ENCODE measurements at places on chromosomes 6 and 20.

DNA sequence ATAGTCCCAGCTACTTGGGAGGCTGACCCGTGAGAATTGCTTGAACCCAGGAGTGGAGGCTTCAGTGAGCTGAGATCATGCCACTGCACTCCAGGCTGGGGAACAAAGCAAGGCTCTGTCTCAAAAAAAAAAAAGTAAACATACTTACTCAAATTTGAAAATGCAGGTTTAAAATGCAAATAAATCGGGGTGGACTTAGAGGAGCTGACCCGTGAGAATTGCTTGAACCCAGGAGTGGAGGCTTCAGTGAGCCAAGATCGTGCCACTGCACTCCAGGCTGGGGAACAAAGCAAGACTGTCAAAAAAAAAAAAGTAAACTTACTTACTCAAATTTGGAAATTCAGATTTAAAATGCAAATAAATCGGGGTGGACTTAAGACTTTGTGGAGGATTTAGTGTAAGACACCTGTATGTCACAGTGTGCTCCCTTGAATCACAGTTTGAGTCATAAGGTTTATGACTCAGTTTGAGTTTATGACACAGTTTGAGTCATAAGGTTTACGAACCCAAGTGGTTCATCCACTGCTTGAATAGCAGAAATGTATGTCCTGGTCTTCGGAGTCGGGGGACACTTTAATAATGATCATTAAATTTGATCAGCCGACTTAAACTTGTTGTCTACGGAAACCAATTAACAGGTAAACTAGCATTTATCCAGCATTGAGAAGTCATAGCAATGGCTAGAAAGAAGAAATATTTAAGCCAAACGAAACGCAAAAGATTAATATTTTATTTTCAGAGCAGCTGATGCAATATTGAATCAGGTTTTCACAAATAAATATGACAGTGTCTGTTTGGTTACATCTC is 6.8 kb upstream of the MRPS10 start:
- DNase-seq: no peak

DNA sequence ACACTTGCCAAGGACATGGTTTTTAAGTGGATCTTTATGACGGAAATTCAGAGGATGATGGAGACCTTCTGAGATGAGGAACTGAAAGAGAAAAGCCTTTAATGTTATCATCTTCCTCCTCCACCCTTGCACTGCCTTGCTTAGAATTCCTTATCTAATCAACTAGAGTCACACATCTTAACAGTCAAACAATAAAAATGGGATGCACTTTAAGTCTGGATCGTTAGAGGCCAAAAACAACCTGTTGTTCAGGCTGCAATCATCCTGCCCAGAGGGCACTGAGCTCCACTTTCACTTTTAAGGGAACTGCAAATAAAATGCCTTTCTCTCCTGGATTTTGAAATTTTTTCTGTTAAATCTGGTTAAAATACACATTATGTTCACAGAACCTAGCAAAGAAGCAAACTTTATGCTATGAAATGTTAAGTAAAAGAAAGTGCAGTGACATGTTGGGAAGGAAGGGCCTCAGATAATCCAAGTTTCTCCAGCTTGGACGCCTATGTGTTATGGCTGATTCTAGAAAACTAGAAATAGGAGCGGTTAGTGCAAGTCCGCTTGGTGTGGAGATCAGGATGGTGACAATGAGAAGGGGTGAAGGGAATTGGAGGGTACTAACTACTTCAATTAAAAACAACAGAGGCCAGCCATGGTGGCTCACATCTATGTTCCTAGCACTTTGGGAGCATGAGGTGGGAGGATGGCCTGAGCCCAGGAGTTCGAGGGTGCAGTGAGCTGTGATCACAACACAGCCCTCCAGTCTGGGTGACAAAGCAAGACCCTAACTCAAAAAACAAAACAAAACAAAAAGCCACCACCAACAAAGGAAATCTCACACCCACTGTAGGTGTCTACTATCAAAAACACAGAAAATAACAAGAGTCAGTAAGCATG is 66.4 kb upstream of the KIF13A start:
- DNase-seq: no peak

- DNase-seq: no peak
Observed at GRCh38 chr20:13118676-13119075, 102.4 kb upstream of the ISM1 start.

DNA sequence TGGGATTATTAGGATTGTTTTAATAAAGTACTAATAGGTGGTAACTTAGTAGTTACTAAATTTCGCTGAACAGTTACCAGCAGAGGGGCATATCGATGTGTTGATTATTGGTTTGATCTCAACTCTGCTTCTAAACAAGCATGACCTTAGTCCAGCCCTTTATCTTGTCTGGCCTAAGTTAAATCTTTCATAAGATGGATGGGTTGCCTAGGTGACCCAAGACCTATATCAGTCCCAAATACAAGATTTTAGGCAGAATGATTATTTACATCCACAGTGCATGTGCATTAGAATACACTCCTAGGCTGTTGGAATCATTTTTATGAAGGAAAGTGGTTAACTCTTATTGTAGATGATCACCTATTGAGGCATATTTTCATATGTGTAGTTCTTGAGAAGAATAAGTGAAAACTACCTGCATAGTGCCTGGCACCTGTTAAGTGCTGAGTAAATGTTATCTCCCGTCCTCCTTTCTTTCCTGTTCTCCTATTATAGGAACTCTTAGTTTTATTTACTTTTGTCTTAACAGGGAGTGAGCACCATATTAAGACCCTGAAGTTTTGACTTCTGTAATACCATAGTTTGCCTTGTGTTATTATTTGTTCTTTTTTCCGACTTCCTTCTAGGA is 1.1 kb downstream of the HSF2 start:
- no peak for DNase-seq

GRCh38 chr20:63810730-63811490 is 20.2 kb downstream of the ZBTB46 start:
- DNase-seq: no peak

- DNase-seq: no peak
Observed at GRCh38 chr6:160430203-160430602, 82.0 kb downstream of the SLC22A3 start.

DNA sequence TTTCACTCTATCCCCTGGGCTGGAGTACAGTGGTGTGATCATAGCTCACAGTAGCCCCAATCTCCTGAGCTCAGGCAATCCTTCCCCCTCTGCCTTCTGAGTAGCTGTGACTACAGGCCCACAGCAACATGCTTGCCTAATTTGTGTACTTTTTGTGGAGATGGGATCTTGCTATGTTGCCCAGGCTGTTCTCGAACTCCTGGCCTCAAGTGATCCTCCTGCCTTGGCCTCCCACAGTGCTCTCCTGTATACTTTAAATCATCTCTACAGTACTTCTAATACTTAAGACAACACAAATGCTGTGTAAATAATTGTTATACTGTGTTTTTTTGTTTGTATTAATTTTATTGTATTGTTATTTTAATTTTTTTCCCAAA is 39.7 kb upstream of the FAM50B start:
- DNase-seq: no peak

DNA sequence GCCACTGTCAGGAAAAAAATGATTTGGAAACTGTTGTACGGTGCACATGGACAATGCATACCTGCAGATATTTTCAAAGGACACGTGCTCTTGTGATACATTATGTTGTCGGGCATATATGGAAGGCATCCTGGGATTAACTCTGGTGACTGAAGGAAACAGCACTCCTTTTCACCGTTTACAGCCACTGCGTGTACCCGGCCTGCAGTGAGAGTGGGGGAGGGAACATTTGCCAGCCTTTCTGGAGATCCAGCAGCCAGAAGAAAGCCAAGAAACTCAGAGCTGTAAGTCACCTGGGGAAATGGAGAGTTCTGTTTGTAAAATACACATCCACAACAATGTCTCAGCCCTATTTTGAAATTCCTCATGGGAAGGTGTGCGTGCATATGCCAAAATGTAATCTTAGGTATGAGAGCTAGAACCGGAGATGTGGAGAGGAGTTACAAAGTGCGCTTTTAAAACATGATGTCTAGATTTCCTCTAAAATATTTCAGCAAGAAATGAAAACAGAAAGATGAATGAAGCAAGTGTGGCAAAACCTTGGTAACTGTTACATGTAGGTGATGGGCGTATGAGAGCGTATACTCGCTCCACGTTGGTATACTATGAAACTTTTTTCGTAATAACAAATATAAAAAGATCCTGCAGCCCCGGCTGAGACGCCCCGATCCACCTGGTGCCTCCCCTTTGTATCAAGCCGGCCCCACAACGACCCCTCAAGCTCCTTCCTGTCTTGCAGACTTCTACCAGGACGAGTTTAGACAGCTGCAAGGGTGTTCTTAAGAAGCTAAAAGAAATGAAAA is 8.6 kb upstream of the FOXF2 start:
- no peak for DNase-seq

GRCh38 chr6:137170266-137171052 is 3.0 kb downstream of the IL22RA2 start:
- DNase-seq: no peak

- DNase-seq: no peak
Observed at GRCh38 chr6:120894077-120894476, 440.2 kb downstream of the TBC1D32 start.

DNA sequence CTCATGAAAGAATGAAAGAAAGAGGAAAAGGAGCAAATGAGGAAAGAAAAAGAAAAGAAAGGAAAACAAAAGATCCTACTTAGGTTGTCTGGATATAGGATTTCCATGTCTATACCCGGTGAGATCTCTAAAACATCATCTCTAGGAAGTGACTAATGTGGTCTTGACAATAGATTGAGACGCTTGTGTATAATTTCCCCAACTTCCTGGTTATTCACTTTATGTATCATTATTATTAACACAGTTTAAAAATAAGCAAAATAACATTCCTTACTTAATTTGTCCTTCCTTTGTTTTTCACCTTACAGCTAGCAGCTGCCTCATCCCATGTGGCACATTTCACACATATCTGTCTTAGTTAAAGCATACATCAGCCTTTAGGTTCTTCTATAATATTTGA is 27.0 kb downstream of the LAMA4 start:
- no peak for DNase-seq

DNA sequence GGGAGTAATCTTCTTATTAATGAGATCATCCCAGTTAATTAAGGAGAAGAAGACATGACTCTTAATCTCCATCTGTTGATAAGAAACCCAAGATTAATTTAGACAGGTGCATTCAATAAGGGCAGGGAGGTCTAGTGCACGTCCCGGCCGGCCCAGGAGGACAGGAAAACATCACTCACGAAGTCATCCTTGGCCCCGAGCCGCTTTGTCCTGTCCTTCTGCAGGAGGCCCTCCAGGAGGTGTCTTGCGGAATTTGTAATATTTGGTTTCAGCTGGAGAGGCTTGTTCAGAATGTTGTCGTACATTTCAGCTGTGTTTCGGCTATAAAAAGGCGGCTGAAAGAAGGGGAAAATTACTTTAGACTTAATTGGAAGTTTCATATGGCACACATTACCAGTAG is 118.4 kb upstream of the SLC2A12 start:
- no peak for DNase-seq

DNA sequence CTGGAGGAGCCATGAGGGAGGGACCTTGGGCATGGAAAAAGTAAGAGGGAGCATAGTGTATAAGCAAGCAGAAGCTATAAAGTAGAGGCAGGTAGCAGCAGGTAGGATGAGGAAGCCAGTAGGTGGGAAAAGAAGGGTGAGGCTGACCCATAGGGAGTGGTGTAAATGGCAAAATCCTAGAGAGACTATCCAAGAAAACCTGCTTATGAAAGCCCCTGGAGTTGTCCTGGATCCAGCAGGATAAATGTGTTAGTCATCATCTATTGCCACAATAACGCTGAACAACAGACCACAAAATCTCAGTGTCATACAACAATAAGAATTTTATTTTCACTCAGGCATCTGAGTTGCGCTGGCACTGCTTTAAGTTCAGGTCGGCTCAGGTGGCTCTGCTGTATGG is 30.2 kb downstream of the CHD6 start:
- DNase-seq: no peak

- DNase-seq: no peak
Observed at GRCh38 chr20:5584678-5585077, 165.5 kb upstream of the SHLD1 start.

GRCh38 chr6:95117236-95117635 is 460.1 kb upstream of the MANEA start:
- DNase-seq: no peak

DNA sequence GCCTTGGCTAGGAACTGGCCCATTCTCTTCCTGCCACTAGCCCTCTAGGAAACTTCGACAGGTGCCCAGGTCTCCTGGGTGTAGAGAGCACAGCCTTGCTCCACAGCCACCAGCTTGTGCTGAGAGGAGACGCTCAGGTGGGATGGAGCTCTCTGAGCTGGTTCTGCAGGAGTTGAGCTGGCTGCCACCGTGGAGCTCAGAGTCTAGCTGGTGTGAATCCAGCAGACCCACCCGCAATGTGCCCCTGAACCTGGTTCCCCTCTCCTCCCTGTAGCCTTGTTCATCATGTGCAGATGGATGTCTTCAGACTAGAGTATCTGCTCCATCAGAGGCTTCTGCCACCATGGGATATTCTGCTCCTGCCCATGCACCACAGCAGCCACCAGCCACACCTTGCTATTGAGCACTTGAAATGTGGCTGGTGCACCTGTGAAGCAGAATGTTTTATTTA is 222.5 kb downstream of the SYNDIG1 start:
- DNase-seq: no peak

DNA sequence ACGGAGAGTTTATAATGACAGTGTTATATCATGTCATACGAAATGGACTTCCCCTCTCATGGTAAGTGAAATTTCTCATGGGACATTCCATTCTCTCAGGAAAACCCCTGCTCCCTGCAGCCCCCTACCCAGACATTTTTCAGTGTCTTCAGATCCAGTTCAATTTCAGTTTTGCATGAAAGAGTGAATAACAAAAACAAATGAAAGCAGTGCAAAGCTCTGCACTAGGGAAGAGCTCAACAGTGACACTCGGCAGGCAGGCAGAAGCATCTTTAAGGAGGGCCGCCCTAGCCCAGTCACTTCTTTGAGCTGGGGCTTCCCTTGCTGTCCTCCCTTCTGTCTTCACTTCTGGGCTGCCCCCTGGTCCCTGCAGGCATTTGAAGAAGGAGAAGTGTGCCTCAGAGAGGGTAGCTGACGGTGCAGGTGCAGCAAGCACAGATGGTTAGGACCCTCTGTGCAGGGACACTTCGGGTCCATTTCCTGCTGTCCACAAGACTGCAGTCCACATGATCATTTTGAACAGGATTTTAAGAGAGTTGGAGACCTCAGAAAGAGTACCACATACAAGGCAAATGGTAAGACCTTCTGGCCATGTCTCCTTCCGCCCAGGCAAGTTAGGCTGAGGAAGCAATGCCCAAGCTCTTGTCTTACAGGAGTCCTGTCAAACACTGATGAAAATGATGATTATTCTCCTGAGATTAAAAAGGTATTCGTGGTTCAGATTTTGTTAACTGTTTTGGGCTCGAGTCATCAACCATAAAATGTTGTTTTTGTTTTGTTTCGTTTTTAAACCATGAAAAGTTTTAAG is 5.4 kb upstream of the DUSP22 start:
- no peak for DNase-seq

All from left kidney (tissue), 8 donors.